Kidney epithelial cell (primary cell): ENCODE measurements at places on chromosomes 7 and 10. TPM values are rescaled to one million over a fixed set of nuclear protein-coding genes. Genes with fewer than 3 reads are reported as not detected.

CTBP2 gene
- total RNA-seq, result 124 and 136 TPM in 2 replicates

- DNase-seq, result no peak
These were observed 39.0 kb downstream of the TET1 start for GRCh38 chr10:68598978-68599770.

GRCh38 chr10:109529258-109529657 lies 394.1 kb downstream of the XPNPEP1 start:
- DNase-seq, result no peak

ANKRD1 gene
- total RNA-seq, result 146 and 171 TPM in 2 replicates

- no peak for DNase-seq
These were observed 2.5 kb downstream of the KAT6B start for GRCh38 chr10:74828946-74829345.

DNA sequence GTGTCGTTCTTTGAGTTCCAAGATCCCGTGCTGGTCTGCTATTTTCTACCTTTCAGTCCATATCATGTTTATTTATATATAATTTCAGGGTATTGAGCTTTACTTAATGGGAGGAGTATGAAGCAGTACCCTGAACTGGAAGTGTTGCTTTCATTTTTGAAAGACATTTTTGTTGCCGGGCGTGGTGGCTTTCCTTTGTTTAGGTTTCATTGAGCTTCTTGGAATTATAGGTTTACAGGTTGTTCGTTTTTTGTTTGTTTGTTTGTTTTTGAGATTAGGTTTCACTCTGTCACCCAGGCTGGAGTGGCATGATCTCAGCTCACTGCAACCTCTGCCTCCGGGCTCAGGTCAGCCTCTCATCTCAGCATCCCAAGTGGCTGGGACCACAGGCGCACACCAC lies 7.4 kb downstream of the ZNF487 start:
- DNase-seq, result no peak

GRCh38 chr7:84232646-84233045 lies 38.1 kb upstream of the SEMA3A start:
- no peak for DNase-seq

MET gene
- total RNA-seq, result 158 and 161 TPM in 2 replicates

GRCh38 chr7:29974286-29974685 lies 15.3 kb downstream of the SCRN1 start:
- DNase-seq, result no peak

- no peak for DNase-seq
These were observed 85.4 kb downstream of the CFTR start for GRCh38 chr7:117565226-117565625.

CPA2 gene
- total RNA-seq, result not detected in 2 replicates

- no peak for DNase-seq
These were observed 72.6 kb downstream of the AP3M1 start for GRCh38 chr10:74078037-74078436.

SLC25A13 gene
- total RNA-seq, result 44.0 and 44.4 TPM in 2 replicates

- no peak for DNase-seq
These were observed 10.1 kb downstream of the SLC39A12 start for GRCh38 chr10:17961551-17962422.

TAS2R5 gene
- total RNA-seq, result 0.46 and 3.7 TPM in 2 replicates

GRCh38 chr7:23020742-23021401 lies 6.9 kb upstream of the HYCC1 start:
- no peak for DNase-seq

DNA sequence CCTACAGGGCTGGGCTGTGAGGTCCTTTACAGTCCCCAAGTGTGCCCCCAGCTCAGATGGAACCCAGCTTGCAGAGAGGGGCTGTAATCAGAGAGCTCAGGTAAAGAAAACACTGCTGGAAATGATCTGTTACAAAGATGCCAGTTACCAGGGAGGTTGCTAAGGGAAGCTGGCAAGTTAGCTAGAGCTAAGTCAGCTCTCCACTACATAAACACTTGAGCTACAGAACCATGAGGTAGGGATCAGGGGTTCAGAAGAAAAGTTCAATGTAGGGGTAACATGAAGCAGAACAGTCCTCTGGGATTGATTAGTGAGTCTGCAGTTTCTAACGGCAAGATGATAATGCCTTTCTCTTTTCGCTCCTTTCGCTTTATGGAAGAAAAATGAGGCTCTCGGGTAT lies 53.1 kb upstream of the TM9SF3 start:
- DNase-seq, result no peak

DNA sequence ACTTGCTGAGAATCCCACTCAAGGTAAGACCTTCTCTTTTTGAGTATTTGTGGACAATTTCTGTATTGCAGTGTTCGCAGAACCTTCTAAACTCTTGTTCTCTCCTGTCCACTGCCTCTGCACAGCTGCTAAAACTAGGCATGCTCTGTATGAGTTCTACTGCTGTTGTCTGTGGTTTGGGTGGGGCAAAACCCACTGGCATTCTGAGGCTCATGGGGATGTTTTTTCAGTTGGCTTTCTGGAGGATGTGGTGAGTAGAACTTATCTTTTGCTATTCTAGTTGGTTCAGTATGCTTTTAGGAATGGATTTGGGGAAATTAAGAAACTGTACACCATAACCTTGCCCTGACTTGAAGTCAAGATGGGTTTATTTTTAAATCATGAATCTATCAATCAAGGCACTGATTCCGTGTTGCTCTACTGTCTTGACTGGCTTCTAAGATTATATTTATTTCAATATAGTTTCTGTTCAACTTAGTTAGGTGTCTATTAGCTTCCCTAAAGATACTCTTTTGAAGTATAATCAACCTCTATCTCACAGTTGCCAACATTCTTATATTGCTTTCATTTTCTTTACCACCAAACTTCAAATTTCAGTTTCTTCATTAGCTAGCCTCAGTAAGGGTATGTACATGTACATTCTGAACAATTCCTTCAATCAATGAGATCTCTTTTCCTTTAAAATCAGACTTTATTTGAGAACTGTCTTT lies 25.0 kb upstream of the C1GALT1 start:
- DNase-seq, result peak; percentile 67

- no peak for DNase-seq
These were observed 16.2 kb upstream of the NME8 start for GRCh38 chr7:37832194-37832593.

- DNase-seq, result peak; percentile 14
These were observed 161.2 kb downstream of the TAX1BP1 start for GRCh38 chr7:27901028-27901760.

GRCh38 chr7:64892666-64893309 lies 10.3 kb upstream of the ZNF273 start:
- no peak for DNase-seq

MYH16 gene
- 0.89 and 5.6 TPM in 2 replicates for total RNA-seq

SNX10 gene
- total RNA-seq, result 23.6 and 27.9 TPM in 2 replicates

GRCh38 chr10:92110039-92110794 lies 180.7 kb downstream of the CPEB3 start:
- DNase-seq, result no peak

DNA sequence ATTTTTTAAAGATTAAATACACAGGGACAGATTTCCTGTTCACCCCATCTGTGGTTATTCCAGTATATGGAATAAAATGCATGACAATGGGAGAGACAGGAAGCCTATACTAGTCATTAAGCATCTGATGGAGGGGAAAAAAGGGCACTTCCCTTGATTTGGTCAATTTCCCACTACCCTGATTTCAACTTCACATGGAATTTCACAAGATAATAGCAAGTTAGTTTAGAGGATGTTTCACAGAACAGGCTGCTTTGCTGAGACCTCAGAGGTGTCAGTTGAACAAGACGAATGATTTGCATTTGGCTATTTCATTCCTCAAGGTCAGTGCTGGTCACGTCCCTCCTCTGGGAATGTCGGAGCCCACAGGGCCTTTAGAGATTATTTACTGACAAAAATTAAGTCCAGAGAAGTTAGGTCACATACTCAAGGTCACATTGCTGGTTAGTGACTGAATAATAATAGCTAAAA lies 4.7 kb upstream of the ITPRIP start:
- no peak for DNase-seq

DNA sequence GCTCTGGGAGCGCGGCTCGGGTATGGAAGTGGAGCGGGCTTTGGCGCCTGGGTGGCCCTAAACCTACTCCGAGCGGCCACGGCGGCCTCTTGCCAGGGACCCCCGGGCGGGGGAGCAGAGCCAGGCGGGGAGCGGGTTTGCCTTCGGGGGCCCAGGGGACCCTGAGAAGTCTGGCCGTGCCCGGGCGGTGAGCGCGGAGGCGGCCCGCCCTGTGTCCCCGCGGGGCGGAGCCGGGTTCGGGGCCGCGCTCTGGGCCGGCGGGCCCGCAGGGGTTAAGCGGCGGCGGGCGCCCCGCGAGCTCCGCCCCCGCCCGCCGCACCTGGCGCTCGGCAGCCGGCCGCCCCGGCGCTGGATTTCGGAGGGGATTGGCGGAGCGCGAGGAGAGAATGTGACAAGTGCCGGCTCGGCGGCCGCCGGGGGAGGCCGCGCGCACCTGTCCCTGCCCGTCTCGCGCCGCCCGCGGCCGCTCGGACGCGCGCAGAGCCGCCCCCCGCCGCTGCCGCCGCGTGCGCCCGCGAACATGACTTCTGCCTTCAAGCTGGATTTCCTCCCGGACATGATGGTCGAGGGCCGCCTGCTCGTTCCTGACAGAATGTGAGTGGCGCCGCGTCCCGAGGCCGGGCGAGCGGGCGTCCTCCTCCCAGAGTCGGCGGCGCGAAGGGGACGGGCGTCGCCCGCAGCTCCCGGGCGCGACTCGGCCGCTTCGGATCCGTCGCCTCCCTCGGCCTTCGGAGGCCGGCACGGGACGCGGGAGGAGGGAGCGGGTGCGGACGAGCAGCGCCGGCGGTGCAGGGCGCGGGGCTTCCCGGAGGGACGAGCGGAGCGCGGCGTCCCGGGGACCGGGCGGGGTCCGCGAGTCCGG lies at the start of gene CELF2:
Gene CELF2 (plus strand): TSS at position 303 of the 862 bp plus-strand sequence. CDS start 218 bp downstream, at position 521.
- no peak for DNase-seq

GRCh38 chr10:81730891-81731290 lies 144.1 kb upstream of the NRG3 start:
- DNase-seq, result peak; percentile 61

- DNase-seq, result no peak
These were observed 16.6 kb upstream of the ACSM6 start for GRCh38 chr10:95177429-95177828.

ZNF117 gene
- 6.4 TPM in 2 replicates for total RNA-seq

- no peak for DNase-seq
These were observed 52.1 kb downstream of the INSIG1 start for GRCh38 chr7:155349601-155350331.

- DNase-seq, result no peak
These were observed 142.6 kb upstream of the CAV2 start for GRCh38 chr7:116356979-116357378.

GRCh38 chr7:116339564-116339963 lies 129.2 kb downstream of the TES start:
- DNase-seq, result no peak

- no peak for DNase-seq
These were observed 4.9 kb upstream of the KAT6B start for GRCh38 chr10:74821501-74821900.

CADPS2 gene
- 6.8 and 8.8 TPM in 2 replicates for total RNA-seq

GIMAP7 gene
- total RNA-seq, result not detected in 2 replicates

GRCh38 chr7:16711730-16712129 lies 41.8 kb upstream of the TSPAN13 start:
- no peak for DNase-seq

GRCh38 chr7:126501617-126502016 lies 751.1 kb downstream of the GRM8 start:
- DNase-seq, result no peak
